ENCODE measurements at places on chromosomes 1 and 21.

- DNase-seq, result no peak
Observed at GRCh38 chr1:178311164-178311563, 185.6 kb downstream of the CLEC20A start.

- no peak for DNase-seq
Observed at GRCh38 chr1:152343006-152343405, 16.8 kb downstream of the FLG2 start.

GRCh38 chr1:67747671-67748546 is 62.9 kb downstream of the GADD45A start:
- DNase-seq, result no peak

GRCh38 chr21:46376856-46377453 is 53.0 kb downstream of the PCNT start:
- DNase-seq, result no peak

GRCh38 chr1:91793189-91793588 is 92.8 kb downstream of the TGFBR3 start:
- DNase-seq, result no peak

Measured in omental fat pad (tissue), 4 donors.